ENCODE measurements at places on chromosomes 4 and X.

GRCh38 chrX:118631586-118631985, 95.8 kb upstream of the IL13RA1 start:
- DNase-seq = no peak

- no peak for DNase-seq
Observed at GRCh38 chrX:2176733-2177132, 324.0 kb downstream of the DHRSX start.

- DNase-seq = no peak
Observed at GRCh38 chrX:8820910-8821527, 19.8 kb upstream of the FAM9A start.

DNA sequence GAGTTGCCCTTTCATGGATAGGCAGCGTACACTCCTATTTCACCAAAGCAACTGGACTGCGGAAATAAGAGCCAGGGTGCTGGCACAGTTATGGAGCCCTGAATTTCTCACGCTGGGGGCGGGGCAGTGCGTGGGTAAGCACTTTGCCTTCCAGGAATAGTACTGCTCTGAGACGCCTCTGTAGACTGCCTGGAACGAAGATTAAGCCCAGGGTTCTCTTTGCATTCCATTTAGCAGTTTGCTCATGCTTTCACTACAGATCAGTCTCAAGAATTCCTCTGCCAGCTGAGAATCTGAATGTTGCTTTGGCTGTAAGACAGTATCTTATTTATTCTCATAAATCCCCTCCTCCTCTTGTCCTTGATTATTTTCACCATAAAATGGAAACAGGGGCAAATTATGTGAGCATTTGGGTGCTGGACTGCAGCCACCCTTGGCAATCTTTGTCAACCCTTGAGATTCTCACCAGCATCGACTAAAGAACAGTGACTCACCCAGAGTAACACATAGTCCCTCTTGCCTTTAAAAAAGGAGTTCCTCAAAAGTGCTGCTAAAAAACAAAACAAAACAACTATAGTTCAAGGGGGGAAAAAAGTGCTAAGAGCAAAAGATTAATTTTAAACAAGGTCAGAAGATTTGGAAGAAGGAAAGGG, 88.9 kb upstream of the CITED1 start:
- DNase-seq = no peak

DNA sequence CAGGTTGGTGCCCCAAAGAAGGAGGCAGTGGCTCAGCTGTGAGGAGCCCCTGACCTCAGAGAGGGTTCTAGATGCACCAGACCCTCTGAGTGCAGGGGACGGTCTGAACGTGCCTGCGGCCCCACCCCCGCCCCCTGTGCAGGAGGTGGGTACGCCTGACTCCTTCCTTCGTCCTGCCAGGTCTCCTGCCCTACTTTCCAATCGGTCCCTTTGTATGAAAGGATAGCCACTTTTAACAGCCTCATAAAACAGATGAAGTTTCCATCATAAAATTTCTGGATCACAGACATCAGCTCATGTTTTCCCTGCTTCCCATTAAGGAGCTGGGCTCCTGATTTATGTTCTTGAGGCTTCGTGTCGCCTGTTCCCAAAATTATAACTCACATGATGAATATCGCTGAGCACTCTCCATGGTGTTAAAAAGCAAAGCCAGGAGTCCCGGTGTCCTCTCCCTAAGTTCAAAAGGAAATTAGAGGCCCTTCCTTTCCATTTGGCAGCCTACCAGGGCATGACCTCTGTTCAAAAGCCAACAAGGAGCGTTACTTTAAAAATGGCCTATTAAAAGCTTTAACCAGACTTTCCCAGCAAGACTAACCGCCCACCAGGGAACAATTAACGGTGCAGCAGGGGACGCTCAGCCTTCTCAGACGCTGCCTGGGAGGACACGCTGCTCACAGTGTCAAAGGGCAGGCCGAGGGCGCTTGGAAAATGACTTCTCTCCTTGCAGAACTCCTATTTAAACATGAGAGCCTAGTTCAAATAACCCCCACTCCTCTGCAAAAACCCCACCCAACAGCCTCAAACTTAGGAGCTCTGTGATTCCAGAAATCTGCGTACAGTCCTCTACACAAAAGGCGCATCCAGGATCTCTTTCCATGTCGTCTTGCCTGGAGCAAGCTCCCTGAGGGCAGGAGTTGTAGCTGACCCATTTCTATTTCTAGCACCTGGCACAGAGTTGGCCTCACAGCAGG, 181.9 kb downstream of the AFAP1 start:
- no peak for DNase-seq

GRCh38 chr4:80195441-80196140, 1.7 kb upstream of the PRDM8 start:
- no peak for DNase-seq

DNA sequence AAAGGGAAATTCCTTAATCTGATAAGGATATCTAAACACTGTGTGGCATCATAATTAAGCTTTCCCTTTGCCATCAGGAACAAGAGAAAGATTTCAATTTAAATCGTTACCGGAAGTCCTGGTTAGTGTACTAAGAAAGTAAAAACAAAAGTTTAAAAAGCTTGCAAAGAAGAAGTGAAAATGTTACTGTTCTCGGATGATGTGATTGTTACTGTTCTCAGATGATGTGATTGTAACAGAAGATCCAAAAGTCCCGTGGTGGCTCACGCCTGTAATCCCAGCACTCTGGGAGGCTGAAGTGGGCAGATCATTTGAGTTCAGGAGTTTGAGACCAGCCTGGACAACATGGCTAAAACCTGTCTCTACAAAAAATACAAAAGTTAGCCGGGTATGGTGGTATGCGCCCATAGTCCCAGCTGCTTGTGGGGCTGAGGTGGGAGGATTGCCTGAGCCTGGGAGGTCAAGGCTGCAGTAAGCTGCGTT, 62.5 kb downstream of the RGS12 start:
- DNase-seq = no peak

DNA sequence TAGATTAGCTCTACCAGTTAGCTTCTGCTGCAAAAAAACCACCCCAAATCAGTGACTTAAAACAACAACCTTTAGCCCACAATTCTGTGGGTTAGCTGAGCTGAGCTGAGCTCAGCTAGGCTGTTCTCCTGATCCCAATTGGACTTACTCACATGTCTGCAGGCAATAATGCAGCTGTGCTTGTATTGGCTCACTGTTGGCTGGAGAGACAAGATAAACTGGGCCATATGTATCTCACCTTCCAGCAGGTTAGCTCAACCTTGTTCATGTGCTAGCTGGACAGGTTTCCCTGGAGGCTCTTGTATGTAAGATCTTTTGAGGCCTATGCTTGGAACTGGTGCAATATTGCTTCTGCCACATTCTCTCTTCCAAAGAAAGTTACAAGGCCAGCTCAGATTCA, 261.5 kb upstream of the ADGRL3 start:
- no peak for DNase-seq

All from cortex of kidney (tissue), 1 donor.